NCI-H187 (cell line): ENCODE measurements at places on chromosomes 5 and 9.

- DNase-seq: no peak
These were observed 164.7 kb downstream of the DOCK2 start for GRCh38 chr5:169801781-169802180.

DNA sequence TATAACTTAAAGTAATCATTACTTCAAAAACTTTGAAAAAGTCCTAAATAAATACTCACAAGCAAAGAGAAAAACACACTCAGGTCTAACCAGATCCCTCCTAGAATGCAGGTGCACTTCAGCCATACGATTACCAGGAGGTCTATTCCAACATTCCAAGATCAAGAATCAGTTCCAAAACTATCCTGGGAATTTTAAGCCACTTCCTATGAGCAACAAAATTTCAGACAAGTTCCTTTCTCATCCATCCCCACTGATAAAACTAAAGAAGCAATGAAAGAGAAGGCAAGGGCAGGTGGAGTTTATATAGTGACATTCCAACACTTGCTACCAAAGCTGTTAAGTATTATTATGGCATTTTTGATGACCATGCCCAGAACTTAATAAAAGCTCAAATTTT, 29.6 kb downstream of the MLLT3 start:
- DNase-seq: no peak

DNA sequence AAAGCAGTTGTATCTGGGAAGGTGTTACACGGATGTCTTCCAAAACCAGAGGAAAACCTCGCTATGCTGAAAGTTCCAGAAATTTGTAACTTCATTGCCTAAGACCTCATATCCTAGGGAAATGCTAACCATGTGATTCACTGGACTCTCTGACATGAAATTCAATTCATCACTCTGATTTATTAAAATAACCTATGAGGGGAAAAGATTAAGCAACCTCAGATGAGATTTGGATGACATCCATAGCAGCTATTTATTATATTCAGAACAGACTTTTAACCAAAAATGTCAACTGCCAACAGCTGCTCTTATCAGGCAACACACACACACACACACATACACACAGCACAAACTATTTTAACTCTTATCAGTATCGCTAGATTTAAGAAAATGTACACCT, 1006.4 kb upstream of the CTNND2 start:
- no peak for DNase-seq

GRCh38 chr9:122016309-122016708, 76.8 kb downstream of the TTLL11 start:
- DNase-seq: no peak

DNA sequence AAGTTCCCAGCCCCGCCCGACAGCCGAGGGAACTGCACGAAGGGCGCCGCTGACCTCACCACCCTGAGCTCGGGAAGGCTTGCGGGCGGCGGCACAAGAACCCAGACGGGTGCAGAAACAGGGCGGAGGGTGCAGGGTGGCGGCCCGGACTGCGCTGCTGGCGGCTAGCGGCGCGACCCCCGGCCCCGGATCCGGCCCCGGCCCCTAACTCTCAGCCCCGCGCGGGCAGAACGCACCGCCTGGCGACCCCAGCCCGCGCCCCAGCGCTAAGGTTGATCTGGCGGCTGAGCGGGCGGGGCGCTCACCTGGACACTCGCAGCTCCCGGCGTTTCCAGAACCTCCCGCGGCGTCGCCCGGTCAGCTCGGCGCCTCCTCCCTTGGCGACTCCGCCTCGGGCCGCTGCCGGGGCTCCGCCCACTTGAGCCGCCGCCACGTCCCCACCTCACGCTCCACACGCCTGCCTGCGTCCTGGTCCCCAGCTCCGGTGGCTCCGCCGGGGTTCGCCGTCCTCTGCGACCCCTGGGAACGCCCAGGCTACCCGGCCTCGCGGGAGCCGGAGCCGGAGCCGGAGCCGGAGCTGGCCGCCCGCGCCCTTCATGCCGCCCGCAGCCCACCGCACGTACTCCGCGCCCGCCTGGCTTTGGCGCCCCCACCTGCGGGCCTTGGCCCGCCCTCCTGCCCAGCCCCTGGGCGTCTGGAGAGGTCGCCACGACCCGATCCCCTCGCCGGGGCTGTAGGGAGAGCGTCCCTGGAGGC, at the start of gene P4HA2:
Gene P4HA2, minus strand, starts transcription at position 369 of the 756 bp plus-strand sequence. CDS start 9,227 bp downstream, outside the sequence.
- peak; percentile 28 for DNase-seq

GRCh38 chr5:157558041-157558595, 17.5 kb downstream of the ADAM19 start:
- DNase-seq: no peak

GRCh38 chr5:54159893-54160195, 150.5 kb downstream of the ARL15 start:
- DNase-seq: no peak

- DNase-seq: no peak
These were observed 987 bp downstream of the FBXW5 start for GRCh38 chr9:136943291-136944211.

DNA sequence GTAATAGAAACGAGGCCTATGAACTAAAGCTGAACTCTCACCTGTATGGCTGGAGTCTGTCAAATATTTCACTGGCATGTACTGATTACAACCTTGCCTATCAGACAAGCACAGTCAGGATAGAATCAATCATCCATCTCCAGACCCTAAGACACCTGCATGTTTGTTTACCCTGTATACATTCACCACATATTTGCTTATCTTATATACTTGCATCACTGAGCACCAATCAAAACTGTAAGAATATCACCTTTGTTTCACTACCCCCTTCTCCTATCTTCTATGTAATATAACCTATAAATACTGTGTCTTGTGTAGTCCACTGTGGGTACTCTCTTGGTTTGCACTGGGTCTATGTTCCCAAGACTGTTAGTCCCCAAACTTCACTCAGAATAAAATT, 1085.7 kb downstream of the TAF11L14 start:
- no peak for DNase-seq

DNA sequence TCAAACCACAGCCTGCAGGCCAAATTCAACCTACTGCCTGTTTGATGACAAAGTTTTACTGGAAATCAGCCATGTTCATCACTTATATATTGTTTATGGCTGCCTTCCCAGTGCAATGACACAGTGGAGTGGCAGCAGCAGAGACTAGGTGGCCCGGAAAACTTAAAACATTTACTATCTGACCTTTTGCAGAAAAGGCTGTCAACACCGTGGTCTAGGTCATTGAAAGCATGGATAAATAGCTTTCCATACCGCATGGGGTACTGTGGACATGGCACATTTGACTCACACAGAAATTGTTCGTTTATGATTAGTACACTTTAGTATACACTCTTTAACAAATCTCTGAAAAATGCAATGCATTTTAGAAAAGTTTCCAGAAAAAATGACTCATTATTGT, 298.3 kb upstream of the EFNA5 start:
- no peak for DNase-seq

DNA sequence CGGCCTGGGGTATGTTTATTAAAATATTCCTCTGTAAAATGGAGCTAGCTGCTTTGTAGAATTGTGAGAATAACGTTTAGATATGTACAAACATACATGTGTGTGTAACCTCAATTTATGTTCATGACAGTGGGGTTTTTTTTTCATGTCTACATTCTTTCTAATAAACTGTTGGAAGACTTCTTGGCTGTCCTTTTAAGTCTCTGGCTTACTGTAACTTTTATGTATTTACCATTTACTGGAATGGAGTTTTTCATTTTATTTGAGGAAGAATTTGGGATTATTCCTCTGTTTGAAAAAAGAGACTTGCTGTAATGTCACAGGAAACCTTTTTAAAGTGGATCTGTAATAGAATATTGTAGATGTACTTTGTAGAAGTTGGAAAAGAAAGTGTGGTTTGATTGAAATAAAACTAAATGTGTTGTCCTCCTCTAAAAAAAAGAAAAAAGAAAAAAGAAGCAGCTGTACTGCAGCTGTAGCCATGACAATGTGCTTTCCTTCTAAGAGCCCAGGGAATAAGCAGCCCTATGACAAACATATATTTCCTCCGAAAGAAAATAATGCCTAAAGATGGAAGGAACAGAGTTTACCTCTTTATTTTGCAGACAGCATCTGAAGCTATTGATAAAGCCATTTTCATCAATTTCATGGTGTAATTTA, 71.2 kb upstream of the FREM1 start:
- DNase-seq: no peak

DNA sequence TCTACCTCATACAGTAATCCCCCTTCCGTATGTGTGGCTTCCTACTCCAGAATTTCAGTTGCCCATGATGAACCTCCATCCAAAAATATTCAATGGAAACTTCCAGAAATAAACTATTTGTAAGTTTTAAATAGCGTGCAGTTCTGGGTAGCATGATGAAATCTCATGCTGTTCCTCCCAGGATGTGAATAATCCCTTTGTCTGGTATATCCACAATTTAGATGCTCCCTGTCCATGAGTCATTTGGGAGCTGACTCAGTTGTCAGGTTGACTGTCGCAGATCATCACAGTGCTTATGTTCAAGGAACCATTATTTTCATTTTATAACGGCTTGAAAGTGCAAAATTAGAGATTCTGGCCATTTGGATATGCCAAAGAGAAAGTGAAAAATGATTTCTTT, 290.1 kb upstream of the CDH9 start:
- DNase-seq: no peak

- no peak for DNase-seq
These were observed 20.1 kb upstream of the SLC25A48 start for GRCh38 chr5:135814316-135814715.

DNA sequence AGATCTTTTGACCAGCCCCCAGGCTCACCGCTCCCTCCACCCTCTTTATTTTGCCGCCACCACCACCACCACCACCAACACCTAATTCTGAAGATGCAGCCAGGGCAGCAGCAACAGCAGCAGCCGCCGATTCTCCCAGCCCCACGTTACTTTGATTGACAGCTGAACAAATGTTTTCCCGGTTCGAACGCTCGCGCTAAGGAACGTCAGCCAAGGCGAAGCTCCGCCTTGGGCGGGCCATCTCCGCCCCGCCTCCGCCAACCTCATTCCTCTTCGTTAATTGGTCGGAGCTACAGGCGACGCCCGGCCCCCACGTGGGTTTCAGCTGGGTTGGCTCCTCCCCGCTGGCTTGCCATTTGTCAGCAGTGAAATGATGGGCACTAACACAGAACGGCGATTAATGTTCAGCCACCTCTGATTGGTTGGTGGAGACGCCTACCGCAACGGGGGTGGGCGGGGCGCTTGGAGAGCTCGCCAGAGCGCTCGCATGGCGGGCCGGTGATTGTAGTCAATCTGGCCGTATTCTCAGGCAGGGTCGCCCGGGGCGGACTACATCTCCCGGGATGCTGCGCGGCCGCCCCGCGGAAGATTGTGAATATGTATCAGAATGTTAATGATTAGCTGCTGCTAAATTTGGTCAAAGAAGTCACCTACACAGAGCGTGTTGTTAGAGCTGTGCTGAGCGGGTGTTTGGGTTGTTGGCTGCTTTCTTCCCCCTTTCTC, at the start of gene TLE4:
Gene TLE4, plus strand, starts transcription at position 657 of the 723 bp plus-strand sequence. CDS start 826 bp downstream, outside the sequence.
- DNase-seq: peak; percentile 97

GRCh38 chr9:114988962-114989599, 58.7 kb upstream of the TNFSF8 start:
- DNase-seq: no peak

- no peak for DNase-seq
These were observed 63.1 kb downstream of the UGCG start for GRCh38 chr9:111959468-111960359.

DNA sequence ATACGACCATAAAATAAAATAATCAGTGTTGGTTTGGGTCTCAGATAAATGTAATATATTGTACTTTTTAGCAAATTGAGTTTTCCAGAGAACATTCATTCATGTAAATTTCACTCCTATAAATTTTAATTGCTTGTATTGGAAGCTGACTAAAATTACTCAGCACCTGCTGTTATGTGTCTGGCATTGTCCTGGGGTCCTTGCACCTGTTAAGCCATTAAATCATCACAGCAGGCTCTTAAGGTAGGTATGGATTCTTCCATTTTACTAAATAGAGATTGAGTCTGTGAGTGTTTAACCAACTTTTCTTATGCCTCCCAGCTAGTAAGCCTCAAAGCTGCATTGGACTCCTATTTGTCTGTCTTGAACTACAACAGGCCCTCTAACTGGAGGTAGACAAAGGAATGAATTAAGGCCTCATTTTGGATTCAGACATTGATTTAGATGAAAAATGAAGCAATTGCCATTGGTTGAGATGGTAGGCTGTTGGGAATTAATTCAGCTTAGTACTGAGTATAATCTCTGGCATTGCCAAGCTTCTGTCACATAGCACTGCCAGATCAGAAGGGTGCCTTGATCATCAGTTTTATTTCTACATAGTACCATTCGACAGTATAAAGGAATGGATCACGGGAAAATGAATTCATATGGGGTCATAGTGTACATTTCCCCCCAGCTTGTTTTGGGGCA, 78.9 kb downstream of the PARP8 start:
- DNase-seq: peak; percentile 41

- no peak for DNase-seq
These were observed 69.0 kb downstream of the SHC3 start for GRCh38 chr9:89109666-89110065.

GRCh38 chr9:132572921-132573320, 9.5 kb upstream of the BARHL1 start:
- no peak for DNase-seq

GRCh38 chr5:98416541-98416940, 356.9 kb upstream of the RGMB start:
- DNase-seq: no peak

DNA sequence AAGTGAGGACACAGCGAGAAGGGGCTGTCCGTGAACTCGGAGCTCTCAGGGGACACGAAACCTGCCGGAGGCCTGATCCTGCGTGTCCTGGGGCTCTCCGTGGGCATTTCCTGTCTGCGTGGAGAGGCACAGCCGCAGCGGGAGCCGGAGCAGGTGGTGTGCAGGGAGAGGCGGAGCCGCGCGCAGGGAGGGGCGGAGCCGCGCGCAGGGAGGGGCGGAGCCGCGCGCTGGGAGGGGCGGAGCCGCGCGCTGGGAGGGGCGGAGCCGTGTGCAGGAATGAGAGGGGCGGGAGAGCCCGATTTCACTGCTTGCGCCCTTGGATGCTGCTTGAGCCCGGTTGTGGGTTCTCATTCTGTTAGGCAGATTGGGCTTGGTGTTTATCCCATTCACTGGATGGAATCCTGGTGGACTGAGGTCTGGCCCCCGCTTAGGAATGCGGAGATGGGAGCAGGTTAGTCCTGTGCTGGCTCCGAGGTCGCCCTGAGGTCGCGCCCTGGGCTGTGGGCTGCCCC, 26.7 kb downstream of the NDUFS6 start:
- no peak for DNase-seq

GRCh38 chr9:94178927-94179326, 80.2 kb upstream of the ZNF169 start:
- no peak for DNase-seq

- DNase-seq: no peak
These were observed 170.8 kb upstream of the FBN2 start for GRCh38 chr5:128708841-128709240.

DNA sequence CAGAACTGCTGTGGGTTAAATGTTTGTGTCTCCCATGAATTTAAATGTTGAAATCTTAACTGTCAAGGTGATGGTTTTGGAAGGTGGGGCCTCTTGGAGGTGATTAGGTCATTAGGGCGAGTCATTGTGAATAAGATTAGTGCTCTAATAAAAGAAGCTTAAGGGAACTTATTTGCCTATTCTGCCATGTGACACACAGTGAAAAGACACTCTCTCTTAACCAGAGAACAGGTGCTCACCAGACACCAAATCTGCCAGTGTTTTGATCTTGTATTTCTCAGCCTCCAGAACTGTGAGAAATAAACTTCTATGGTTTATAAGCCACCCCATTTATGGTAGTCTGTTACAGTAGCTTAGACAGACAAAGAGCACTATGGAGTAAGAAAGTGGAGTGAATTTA, 117.9 kb upstream of the SV2C start:
- DNase-seq: no peak

- DNase-seq: no peak
These were observed 1655.8 kb downstream of the MAT2B start for GRCh38 chr5:165161204-165161603.
